ENCODE measurements at places on chromosomes 2 and 18. TPM values are rescaled to one million over a fixed set of nuclear protein-coding genes. Genes with fewer than 3 reads are reported as not detected.

DNA sequence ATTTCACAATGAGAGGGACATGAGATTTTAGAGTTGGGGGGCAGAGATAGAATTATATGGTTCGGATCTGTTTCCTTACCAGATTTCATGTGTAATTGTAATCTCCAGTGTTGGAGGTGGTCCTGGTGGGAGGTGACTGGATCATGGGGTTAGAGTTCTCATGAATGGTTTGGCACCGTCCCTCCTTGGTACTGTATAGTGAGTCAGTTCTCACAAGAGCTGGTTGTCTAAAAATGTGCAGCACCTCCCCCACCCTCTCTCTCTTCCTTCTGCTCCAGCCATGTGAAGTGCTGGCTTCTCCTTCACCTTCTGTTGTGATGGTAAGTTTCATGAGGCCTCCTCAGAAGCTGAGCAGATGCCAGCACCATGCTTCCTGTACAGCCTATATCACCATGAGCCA is 138.1 kb downstream of the SCG2 start:
- DNase-seq, result no peak

GRCh38 chr2:45168711-45169338 is 159.6 kb upstream of the SIX2 start:
- peak; percentile 30 for DNase-seq

DNA sequence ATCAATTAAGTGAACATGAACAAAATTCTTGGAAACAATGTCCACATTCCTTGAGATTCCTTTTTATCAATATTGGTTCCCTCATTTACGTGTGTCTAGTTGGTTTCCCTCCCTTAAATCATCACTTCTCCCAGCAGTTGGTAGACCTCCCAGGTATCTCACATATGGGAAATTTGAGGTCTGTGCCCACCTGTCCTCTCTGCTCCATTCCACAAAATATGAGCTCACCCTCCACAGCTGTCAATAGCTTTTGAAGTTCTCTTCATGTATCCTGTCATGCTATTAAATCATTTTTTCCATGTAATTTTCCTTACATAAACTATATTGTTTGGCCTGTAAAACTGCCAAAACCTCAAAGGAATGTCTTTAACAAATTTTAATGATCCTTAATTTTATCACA is 992.2 kb upstream of the ACVR2A start:
- no peak for DNase-seq

DNA sequence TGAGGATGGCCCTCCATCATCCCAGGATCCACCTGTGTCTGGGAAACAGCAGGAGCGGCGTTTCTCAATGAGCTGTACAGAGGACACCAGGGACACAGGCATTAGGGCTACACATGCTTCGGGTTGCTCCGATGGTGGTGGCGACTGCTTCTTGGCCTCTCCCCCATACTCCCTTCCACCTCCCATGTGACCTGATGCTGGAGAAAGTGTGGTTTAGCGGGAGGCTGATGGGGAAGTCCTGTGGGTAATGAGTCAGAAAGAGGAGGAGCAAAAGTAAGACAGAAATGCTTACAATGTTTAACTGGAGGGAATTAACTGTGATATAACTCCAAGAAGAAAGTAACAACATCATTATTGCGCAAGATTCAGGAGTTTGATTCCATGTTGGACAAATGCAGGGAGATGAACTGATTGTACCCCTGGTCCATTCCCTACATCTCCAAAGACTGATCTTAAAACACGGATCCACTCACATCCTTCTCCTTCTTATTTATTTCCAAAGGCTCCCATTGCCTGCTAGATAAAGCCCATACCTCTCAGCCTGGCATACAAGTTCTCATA is 186.6 kb downstream of the NRP2 start:
- DNase-seq, result peak; percentile 75

- DNase-seq, result peak; percentile 51
These were observed 27.7 kb upstream of the SMCHD1 start for GRCh38 chr18:2627821-2628276.

DNA sequence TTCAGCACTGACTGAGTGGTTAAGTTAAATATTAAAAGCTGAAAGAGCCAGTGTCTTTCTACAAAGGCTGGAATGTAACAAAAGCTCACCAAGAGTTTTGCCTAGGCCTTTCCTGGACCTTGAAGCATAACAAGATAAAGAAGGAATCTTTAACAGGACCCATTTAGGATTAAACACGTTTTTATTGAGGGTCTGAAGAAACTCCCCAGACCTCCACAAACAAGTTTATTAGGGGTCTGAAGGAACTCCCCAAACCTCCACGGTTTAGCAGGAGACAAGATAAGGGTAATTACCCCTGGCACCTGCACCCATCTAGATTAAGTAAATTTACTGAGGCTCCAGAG is 104.0 kb downstream of the ACAA2 start:
- no peak for DNase-seq

DNA sequence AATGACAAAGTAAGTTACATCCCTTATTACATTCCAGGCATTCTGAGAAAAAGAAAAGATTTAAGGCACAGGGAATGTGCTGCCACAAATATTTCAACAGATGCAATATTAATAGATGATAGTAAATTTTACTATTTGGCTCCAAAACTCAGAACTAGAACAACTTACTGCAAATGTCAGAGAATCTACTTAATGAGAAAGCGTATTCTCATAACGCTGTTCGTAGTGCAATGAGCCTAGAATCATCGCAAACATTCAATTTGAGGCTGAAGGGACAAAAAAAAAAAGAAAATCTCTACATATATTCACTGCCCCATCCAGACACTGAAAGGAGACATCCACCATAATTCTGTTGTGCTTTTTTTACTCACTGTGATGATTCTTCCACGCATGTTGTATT is 272.1 kb upstream of the DOK6 start:
- no peak for DNase-seq

DNA sequence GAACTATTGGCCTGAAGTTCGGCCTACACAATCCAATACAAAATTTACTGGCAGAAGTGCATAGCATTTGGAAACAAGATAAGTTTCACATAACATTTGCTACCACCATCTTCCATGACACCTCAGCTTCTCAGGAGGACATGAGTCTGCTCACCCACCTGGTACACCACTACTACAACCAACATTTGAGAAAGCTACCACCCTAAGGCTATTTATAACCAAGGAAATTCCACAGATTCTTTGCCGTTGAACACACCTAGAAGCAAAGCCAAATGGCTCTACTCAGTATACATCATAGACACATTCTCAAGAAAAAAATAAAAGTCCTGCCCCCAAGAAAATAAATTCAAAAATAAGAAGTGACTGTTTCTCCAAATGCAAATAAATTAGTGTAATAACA is 145.3 kb downstream of the SPAG16 start:
- no peak for DNase-seq

ITPRID2 gene
- total RNA-seq, result 34.9 TPM

RGPD3 gene
- 0.05 TPM for total RNA-seq

UGT1A8 gene
- total RNA-seq, result not detected

TGFA gene
- total RNA-seq, result 0.18 TPM
